Dermis blood vessel endothelial cell (primary cell): ENCODE measurements at places on chromosomes 6 and 20. TPM values are rescaled to one million over a fixed set of nuclear protein-coding genes. Genes with fewer than 3 reads are reported as not detected.

GRCh38 chr6:14100138-14100537, 17.4 kb upstream of the CD83 start:
- no peak for DNase-seq

GRCh38 chr6:114108119-114109002, 137.4 kb upstream of the HDAC2 start:
- DNase-seq: peak; percentile 86

GRCh38 chr20:39777610-39778009, 815.5 kb downstream of the DHX35 start:
- no peak for DNase-seq

- no peak for DNase-seq
These were observed 41.0 kb downstream of the ERMARD start for GRCh38 chr6:169792306-169793015.

- no peak for DNase-seq
These were observed 189.0 kb downstream of the SLC16A10 start for GRCh38 chr6:111276335-111276734.

The RBPJL gene
- total RNA-seq: not detected in 2 replicates
